ENCODE measurements at places on chromosomes 2 and 18. TPM values are rescaled to one million over a fixed set of nuclear protein-coding genes. Genes with fewer than 3 reads are reported as not detected.

DNA sequence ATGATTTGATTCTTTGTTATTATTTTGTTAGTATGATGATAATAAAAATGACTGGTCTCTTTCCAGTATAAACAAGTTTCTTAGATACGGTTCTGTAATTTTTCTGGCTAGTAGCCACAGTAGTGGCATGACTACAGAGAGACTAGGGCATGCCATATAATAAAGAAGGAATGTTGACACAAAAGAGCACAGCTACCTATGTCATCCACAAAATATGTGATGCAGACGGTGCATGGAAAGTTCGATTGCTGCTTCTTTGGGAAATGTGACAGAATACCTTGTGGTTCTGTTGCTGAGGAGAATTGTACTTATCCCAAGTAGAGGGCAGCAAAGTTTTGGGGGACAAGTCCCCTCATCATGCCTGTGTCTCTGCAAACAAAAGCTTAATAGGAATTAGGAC, 26.1 kb upstream of the SETBP1 start:
- H3K27me3 ChIP-seq, result no peaks in the 10 kb centered on the region
- no peak overlapping the region for H3K27ac ChIP-seq
- H3K36me3 ChIP-seq, result no peaks in the 10 kb centered on the region
- H3K4me3 ChIP-seq, result no peak overlapping the region
- DNase-seq, result no peak

- H3K36me3 ChIP-seq, result peaks cover 54% of the 10 kb centered on the region
- no peak overlapping the region for H3K27ac ChIP-seq
- no peaks in the 10 kb centered on the region for H3K4me1 ChIP-seq
- H3K27me3 ChIP-seq, result no peaks in the 10 kb centered on the region
Observed at GRCh38 chr18:13095466-13095865, 104.3 kb downstream of the CEP192 start.

The OTOS gene
- not detected for total RNA-seq

The POTEJ gene
- total RNA-seq, result not detected

DNA sequence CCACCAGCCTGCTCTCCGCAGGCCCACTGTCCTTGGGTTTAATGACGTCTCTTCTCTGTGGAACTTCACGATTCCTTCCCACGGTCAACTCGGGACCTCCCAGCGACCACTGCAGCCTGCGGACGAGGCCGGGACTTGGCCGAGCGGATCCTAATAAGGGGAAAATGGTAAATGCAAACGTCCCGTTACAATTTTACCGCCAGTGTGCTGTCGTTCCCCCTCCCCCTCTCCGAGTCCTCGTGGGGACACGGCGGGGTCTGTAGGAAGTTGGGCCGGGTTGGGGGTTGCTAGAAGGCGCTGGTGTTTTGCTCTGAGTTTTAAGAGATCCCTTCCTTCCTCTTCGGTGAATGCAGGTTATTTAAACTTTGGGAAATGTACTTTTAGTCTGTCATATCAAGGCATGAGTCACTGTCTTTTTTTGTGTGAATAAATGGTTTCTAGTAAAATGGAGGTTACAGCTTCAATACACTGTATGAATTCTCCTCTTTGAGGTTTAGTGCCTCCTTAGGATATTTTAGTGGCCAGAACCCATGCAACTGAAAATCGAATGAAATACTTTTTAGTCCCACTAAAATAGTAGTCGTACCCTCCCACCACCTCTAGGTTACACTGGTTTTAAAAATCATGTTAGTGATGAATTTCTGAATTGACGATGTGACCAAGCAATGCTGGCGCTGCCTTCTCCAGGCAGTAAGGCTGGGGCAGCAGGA, 2.3 kb downstream of the HOXD11 start:
- H3K27ac ChIP-seq, result no peak overlapping the region
- H3K27me3 ChIP-seq, result peaks cover 76% of the 10 kb centered on the region
- no peak for DNase-seq
- peaks cover 10% of the 10 kb centered on the region for H3K4me1 ChIP-seq

DNA sequence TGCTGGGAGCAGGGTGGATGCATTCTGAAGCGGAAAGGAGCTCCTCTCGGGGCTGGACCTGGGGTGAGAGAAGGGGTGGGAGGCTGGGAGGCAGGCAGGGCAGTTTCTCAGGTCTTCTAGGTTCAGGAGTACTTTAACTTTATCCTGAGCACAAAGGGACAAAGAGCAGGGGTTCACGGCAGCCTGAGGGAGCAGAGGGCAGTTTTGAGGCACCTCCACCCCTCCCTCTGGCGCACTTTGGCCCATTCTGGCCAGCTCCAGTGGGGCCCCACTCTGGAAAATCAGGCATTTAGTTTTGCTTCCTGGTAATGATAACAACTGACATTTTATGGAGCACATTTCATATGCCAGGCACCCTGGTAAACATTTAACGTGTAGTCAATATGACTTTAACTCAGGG, 14.3 kb downstream of the B3GNT7 start:
- peaks cover 20% of the 10 kb centered on the region for H3K4me1 ChIP-seq
- H3K4me3 ChIP-seq, result no peak overlapping the region
- no peak for DNase-seq
- H3K27ac ChIP-seq, result no peak overlapping the region
- no peaks in the 10 kb centered on the region for H3K36me3 ChIP-seq

DNA sequence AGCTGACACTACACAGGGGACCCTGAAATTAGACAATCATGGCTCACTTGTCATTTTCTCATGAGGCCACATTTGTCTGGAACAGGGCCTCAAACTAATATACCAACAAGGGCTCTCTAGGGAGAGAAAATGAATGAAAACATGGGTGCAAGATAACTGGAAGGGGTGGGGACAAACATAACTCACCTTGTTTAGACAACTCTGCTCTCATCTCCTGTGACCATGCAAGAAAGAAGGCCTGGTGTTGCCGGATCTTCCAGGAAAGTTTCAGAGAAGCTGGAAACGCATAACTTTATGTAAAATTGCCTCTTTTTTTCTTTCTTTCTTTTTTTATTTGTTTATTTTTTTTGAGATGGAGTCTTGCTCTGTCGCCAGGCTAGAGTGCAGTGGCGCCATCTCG, 80.4 kb upstream of the SPRED2 start:
- H3K27me3 ChIP-seq, result no peaks in the 10 kb centered on the region
- H3K27ac ChIP-seq, result no peak overlapping the region
- no peaks in the 10 kb centered on the region for H3K4me1 ChIP-seq
- no peak for DNase-seq
- no peak overlapping the region for H3K4me3 ChIP-seq

The ITGA4 gene
- 278 TPM for total RNA-seq

The FOXD4L1 gene
- 0.52 TPM for total RNA-seq

The PSD4 gene
- total RNA-seq, result 101 TPM

- no peak overlapping the region for H3K27ac ChIP-seq
- no peaks in the 10 kb centered on the region for H3K27me3 ChIP-seq
- peak; percentile 46 for DNase-seq
- no peak overlapping the region for H3K4me3 ChIP-seq
Observed at GRCh38 chr2:175036582-175037018, 31.4 kb upstream of the CHN1 start.

The CD8A gene
- total RNA-seq, result 1.9 TPM

DNA sequence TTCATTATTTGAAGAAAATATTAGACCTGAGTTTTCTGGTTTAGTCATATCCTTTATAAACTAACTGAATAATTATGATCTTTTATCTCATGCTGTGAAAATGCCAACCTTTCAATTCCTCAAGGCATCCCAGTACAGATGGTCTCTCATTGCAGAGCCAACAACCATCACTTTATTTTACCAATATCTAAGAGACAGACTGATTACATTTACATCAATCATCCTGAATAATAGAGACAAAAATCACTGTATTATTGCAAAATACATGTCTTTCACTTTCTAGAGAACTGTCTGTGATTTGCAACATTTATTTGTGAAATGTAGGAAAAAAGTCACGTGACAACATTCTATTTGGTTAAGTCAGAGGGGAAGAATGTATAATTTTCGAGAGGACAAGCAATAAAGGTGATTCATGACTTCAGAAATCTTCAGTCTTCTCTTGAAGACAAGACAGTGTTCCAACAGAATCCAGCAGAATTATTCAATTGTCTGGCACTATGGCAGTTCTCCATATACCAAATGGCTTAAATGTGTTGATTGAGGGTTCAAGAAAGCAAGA, 503.6 kb upstream of the SYT4 start:
- H3K4me3 ChIP-seq, result no peak overlapping the region
- no peak overlapping the region for H3K27ac ChIP-seq
- no peaks in the 10 kb centered on the region for H3K27me3 ChIP-seq
- no peak for DNase-seq
- H3K36me3 ChIP-seq, result no peaks in the 10 kb centered on the region

DNA sequence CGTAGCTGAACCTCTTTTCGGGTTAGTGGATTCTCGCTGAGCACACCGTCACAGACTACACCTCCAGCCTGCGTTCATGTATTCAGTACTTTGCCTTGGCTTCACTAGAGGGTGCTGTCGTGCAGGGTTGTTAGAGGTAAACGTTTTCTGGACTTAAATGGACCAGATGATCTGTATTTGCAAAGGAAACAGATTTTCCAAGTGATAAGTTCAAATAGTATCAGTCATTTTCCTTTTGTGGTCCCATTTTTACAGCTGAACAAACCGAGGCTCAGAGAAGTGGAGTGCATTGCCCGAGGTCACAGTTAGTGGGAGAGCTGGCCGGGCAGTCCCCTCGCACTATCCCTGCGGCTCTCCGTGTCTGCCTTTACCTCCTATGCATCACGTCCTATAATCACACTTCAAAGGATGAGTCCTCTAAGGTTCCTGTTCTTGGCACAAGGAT, 125.9 kb downstream of the MAP4K4 start:
- DNase-seq, result peak; percentile 63
- H3K4me3 ChIP-seq, result no peak overlapping the region
- peaks cover 67% of the 10 kb centered on the region for H3K4me1 ChIP-seq
- no peak overlapping the region for H3K27ac ChIP-seq
- peaks cover 17% of the 10 kb centered on the region for H3K36me3 ChIP-seq
- H3K27me3 ChIP-seq, result no peaks in the 10 kb centered on the region

GRCh38 chr2:17301437-17301836, 216.8 kb downstream of the RAD51AP2 start:
- no peaks in the 10 kb centered on the region for H3K27me3 ChIP-seq
- H3K4me3 ChIP-seq, result no peak overlapping the region
- no peak for DNase-seq
- H3K36me3 ChIP-seq, result no peaks in the 10 kb centered on the region

DNA sequence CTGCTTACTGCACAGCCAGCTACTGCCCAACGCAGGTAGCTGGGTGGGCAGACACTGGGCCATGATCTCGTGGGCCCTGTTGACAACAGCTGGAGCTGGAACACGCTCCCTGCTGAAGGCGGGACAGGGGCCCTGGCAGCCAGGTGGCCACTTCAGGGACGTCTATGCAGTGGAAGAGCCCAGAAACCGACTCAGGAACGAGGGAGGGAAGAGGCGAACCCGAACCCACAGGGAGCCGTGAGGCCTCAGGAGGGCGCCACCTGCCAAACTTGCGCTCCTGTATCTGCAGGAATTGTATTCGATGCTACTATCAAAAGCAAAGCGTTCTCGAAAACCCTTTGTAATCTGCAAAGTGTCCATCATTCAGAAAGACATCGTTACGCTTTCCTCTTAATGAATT, 198.4 kb downstream of the EIPR1 start:
- H3K4me3 ChIP-seq, result no peak overlapping the region
- H3K4me1 ChIP-seq, result no peaks in the 10 kb centered on the region
- DNase-seq, result no peak
- no peaks in the 10 kb centered on the region for H3K36me3 ChIP-seq
- no peaks in the 10 kb centered on the region for H3K27me3 ChIP-seq

DNA sequence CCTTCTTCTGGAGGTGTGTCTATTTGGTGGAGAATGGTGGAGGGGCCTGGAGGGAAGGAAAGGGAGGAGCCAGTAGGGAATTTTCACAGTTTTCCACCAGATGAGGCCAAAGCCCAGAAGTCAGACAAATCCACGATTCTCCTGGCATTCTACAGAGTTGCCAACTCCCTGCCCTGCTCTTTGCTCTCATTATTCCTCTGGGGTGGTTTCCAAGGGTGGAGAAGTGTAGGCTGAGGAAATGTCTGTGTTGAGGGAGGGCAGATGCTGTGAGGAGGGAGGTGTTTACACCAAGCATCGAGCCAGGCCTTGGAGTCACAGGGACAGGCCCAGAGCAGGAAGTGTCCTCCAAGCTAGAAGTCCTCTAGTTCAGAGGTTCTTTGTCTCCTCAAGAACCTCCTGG, 124.1 kb upstream of the LGALSL start:
- no peak for DNase-seq
- no peaks in the 10 kb centered on the region for H3K36me3 ChIP-seq
- no peaks in the 10 kb centered on the region for H3K27me3 ChIP-seq
- H3K27ac ChIP-seq, result no peak overlapping the region
- H3K4me3 ChIP-seq, result no peak overlapping the region

- DNase-seq, result no peak
- H3K27ac ChIP-seq, result no peak overlapping the region
- H3K4me1 ChIP-seq, result no peaks in the 10 kb centered on the region
- H3K36me3 ChIP-seq, result no peaks in the 10 kb centered on the region
- H3K27me3 ChIP-seq, result no peaks in the 10 kb centered on the region
- H3K4me3 ChIP-seq, result no peak overlapping the region
Observed at GRCh38 chr2:120783969-120784372, 48.3 kb downstream of the GLI2 start.
